NCI-H1105 (cell line): ENCODE measurements at places on chromosomes 2 and 18.

DNA sequence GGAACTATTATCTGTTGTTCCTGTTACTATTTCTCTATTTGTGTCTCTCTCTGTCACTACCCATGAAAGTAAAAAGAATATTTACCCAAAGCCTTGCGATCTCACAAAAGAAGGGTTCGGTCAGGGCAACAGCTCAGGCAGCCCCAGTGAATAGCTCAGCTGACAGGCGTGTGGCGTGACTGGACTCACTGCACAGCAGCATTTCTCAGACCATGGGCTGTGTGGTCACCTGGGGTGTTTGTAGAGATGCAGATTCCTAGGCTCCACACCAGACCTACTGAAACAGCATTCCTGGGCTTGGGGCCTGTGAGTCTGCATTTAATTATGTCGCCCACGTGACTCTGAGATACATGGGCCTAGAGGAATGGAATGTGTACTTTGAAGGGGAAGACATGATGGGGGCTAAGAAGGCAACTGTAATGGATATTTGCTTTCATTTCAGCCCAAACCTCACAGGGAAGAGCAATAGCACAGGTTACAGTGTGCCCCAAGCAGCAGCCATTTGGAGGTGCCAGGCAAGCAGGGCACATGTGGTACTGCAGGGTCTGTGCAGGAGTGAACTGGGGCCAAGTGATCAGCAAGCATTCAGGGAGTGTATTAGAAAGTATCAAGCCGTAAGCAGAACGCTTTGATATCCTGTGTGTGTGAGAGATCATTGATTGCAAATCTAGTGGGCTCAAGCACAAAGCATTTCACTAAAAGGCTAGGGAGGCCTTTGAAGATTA, 90.4 kb upstream of the RBMS1 start:
- no peak for DNase-seq

DNA sequence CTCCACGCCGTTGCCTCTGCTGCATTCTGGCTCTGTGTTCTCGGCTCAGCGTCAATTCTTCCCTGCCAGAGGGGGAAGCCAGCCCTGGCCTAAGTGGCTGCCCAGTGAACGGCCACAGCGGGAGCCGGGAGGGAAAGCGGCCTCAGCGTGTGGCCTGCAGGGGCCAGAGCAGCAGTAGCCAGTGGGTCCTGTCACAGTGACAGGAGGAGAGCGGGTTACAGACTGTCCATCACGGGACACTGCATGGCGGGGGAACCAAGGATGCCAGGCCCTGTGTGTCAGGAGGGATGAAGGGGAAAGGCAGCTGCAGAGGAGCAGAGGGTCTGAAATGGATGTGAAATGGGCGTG, 39.7 kb downstream of the PDIA6 start:
- DNase-seq = no peak

DNA sequence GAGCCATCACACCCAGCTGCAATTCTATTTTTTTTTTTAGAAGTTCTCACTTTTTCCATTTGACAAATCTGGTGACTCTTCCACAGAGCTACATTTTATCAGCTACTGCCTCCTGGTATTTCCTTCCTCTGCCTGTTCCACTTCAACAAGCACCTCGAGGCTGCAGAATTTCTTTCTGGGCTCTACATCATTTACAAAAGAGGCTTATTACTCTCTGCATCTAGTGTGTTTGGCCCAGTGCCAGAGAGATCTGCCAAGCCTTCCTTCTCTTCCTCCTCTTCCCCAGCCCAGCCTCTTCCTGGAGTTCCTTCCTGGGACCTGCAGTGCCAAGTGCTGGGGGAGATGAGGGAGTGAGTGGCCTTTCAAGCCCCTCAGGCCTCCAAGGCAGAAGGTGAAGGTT, 119.6 kb upstream of the ITGA6 start:
- DNase-seq = peak; percentile 34

DNA sequence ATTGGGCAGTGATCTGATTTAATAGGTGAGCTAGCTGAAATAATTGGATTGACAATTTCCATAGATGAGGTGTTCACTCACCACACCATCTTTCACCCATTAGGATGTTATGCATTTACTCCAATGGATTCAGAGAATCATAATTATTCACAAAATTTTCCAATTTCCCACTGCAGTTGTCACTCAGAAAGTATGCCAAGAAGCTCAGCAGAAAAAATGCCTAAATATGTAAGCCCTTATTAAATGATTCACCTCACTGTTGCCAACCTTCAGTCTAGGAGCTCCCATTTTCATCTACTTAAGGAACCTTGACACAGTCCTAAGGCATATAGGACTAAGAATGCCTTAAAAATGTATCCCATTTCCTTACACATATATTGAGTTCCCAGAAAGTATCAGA, 94.3 kb downstream of the MBD2 start:
- no peak for DNase-seq

- DNase-seq = no peak
Measured at GRCh38 chr2:31933066-31933465, 77.7 kb downstream of the MEMO1 start.

DNA sequence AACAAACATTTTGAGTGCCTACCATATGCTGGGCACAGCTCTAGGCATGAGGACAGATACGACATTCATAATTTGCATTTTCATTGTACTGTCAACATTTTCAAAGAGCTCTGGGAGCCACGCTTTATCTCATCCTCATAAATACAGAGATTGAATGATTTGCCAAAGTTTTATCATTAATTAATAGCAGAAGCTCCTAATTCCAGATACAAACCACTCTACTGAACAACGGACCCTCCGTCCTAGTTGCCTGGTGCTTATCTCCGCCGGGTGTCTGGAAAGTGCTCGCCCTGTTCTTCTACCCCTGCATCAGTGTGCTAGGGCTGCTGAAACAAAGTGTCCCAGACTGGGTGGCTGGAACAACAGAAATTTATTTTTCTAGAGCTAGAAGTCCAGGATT, 23.8 kb downstream of the SERTAD2 start:
- no peak for DNase-seq

DNA sequence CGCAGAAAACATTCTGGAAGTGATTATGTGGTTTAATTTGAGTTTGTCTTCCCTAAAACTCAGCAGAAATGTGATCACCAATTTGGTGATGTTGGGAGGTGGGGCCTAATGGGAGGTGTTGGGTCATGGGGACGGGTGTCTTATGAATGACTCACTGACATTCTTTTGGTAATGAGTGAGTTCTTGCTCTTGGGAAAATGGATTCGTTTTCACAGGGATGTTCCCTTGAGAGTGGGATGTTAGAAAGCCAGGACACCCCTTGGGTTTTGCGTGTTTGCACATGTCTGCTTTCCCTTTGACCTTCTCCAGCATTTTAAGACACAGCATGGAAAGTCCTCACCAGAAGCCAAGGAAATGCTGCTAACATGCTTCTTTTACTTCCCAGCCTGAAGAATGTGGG, 321.5 kb upstream of the NT5C1B start:
- DNase-seq = no peak

DNA sequence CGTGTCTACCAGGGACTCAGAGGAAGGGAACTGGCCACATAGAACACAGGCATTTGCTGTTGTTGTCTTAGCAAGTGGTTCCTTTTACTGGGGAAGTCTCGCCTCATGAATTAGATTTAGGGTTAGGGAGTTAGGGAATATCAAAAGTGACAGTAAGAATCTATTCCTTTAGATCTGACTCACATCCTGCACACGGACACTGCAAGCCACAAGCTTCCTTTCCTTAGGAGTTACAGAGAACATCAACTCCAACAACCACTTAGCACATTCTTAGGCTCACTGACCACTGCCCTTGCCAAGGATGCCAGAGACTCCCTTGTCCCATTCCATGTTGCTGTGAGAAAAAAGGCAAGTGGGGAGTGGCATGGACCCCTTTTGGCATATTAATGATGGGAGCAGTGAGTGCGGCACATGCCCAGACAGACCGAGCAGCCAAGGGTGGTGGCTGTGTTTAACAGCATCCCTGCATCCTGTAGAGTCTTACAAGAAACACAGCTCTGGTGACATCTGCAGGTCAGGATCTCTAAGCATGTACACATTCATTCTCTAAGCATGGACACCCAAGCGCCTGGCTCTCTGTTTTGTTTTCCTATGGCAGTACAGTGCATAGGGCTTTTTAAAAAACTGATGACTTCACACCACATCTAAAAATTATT, 745.6 kb upstream of the RAB6C start:
- no peak for DNase-seq

DNA sequence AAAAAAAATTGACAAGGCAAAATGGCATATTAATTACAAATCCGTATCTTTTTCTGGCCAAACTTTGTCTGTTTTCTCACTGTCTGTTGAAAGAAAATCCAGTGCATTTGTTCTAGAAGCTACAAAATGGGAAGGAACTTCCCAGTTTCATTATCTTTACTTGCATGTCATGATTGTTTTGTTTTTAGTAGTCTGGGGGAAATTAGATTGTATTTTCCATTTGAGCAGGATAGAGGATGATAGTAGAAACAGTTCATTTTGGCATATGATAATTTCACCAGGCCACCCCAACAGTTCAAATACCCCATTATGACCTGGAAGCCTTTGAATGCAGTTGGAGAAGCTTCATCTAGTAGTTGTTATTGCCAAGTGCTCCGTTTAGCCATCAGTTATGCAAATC, 77.5 kb upstream of the RANBP2 start:
- no peak for DNase-seq

DNA sequence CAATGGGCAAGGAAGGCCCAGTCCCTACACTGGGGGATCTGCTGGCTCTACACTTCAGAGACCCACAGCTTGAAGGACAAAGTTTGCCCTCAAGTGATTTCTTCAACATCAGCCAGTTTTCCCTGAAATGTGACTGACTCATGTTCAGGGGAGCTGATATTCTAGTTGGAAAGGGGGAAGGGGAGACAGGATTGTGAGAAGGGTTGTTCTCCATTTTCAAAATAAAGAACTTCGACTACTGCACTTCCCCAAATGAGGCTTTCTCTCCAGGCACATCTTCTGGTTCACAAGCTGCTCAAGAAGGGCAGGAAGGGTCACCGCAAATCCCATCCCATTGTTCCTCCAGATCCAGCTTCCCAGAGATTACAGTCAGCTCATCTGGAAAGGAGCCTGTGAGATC, 117.6 kb downstream of the BCL2L11 start:
- no peak for DNase-seq
